Activated CD8-positive, alpha-beta memory T cell treated with anti-CD3 and anti-CD28 coated beads for 48 hours (primary cell): ENCODE measurements at places on chromosomes 2 and 18.

DNA sequence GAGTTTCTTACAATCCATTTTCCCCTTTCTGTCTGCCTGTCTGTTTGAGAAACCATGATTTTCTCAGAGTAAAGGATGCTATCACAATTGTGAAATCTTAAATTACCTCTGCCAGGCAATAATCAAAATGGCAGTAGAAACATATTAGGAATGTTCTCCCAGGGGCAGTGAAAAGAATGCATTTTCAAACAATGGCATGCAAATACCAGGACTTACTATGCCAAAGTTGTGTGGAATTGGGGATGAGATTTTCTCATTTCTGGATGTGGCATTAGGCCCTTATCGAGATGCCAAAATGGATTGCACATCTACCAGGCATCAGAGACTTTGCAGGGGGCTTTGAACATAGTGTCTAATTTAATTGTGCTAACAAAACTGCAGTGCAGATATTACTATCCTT is 821.4 kb downstream of the RNF144A start:
- DNase-seq: no peak

- DNase-seq: no peak
Measured at GRCh38 chr2:192657362-192657761, 462.6 kb upstream of the TMEFF2 start.

GRCh38 chr2:163626639-163627109 is 109.1 kb downstream of the FIGN start:
- no peak for DNase-seq

DNA sequence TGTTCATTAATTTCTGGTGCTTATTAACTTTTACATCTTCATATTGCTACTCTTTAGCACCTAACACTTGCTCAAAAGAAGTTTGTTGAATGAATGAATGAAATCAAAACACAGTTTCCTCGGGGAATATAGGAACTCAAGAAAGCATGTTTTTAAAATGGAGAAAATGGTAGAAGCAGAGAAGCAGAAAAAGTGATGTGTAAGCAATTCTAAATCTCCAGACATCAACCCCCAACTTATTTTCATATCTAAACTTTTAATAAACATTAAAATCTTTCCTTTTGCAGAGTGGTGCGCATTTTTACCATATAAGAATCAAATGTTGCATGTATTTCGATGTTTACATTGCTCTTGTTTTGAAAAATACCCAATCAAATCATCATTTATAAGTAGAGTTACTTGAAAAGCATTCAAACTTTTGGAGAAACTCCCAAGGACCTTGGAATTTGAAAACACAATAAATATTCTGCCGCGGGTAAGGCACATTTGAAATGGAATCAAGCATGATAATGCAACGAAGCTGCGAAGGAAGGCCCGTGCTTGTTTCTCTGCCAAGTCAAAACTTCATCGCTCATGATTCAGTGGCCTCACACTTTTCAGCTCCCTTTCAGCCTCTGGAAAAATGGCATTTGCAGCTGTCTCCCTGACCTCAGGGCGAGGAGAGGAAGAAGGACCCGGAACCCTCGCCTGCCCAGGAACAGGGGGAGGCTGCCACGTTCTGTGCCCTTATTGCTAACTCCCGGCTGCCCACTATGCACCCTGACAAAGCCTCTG is 26.7 kb upstream of the SMIM21 start:
- no peak for DNase-seq
